Stimulated activated CD4-positive, alpha-beta T cell treated with anti-CD3 and anti-CD28 coated beads, Interleukin-1b, Interleukin-23, amount 100 ng/mL, for 48 hours (primary cell): ENCODE measurements at places on chromosomes 3 and 15.

DNA sequence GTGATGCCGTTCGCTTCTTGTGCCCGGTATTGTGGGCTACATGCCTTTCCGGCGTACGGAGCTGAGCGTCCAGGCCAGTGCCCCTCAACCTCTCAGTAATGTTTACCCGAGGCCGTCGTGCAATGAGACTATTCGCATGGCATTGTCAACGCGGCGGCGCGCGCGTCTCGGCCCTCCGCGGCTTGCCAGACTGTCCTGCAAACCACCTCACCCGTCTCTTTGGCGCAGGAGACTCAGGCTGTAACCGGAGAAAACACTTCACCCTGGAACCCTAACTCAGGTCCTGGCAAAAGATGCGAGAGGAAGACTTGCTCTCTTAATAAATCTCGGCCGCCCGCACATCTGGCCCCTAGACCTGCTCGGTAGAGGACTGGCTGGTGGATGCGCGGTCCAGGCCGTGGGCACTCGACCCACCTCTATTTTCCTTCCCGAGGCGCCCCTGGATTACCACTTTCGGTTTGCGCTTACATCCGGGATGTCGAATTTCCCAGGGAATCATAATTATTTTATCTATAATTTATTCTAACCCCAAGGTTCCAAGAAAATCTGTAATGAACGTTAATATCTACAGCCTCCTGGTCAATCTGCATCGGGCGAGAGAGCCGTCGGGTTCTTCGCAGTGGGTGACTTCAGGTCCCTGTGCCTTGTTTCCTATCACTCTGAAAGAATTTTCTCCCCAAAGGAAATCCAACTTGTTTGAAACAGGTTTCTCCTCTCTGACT lies 71.8 kb upstream of the POLG start:
- DNase-seq = no peak

- DNase-seq = peak; percentile 87
Measured at GRCh38 chr3:138915503-138916498, 31.1 kb downstream of the FOXL2 start.

- DNase-seq = no peak
Measured at GRCh38 chr3:147509448-147509847, 100.3 kb downstream of the ZIC1 start.

DNA sequence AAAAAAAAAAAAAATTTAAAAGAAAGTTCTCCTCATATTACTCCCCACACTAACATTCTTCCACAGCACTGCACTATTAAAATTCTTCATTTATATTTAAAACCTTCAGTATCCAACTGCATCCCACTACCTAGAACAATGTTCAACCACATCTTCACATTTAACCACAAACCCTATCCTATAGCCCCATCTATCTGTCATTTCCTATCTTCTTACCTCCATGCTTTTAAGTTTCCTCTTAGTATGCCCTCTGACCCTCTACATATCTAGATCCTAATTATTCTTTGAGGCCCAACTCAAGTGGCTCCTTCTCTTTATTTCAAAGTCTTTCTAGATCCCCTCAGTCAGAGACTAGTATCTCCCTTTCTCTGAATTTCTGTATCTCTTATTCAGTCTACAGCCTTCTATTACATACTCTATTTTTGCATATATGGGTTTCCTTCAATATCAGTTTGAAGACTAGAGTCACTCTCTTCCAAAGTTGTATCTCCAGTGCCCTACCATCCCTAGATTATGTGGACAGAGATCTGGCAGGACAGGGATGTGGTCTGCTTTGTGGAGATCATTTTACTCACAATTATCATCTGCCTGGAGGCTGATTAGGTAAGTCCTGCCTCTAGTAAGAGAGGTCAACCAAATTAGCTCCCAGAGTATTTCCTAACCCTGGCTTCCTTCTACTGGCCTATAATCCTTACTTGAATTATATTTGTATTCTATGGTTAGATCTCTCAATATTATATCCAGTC lies 1.4 kb downstream of the CIAO2A start:
- DNase-seq = no peak

DNA sequence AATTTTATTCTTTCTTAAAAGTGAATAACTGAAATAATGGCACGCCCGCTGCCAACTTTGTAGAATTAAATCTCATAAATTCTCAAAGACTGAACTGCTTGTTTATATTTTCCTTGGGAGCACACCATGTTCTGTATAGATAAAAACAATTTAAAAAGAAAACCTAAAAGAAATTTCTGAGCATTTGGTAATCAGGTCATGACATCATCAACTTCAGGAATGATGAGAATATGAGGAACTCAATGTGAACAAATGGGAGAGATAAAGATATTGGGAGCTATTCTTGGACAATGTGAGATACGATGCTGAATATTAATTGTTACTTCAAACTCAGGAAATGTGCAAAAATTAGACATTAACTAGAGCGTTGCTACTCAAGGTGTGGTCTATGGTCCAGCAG lies 10.0 kb upstream of the VGLL3 start:
- no peak for DNase-seq
